ENCODE measurements at places on chromosomes 6 and 20. TPM values are rescaled to one million over a fixed set of nuclear protein-coding genes. Genes with fewer than 3 reads are reported as not detected.
A peak's percentile ranks its signal among the peaks of the same experiment; 100 is the strongest.

Gene PLEKHG1
- 4.4 TPM for total RNA-seq

Gene NHSL1
- 14.1 TPM for total RNA-seq

Gene RGS19
- 89.2 TPM for total RNA-seq

Gene WFDC12
- total RNA-seq = not detected

Gene MYB
- 14.5 TPM for total RNA-seq

Gene MUCL3
- 0.08 TPM for total RNA-seq

Gene ENPP4
- total RNA-seq = 2.0 TPM

- DNase-seq = no peak
These were observed 232.8 kb downstream of the RNGTT start for GRCh38 chr6:88730611-88731011.

DNA sequence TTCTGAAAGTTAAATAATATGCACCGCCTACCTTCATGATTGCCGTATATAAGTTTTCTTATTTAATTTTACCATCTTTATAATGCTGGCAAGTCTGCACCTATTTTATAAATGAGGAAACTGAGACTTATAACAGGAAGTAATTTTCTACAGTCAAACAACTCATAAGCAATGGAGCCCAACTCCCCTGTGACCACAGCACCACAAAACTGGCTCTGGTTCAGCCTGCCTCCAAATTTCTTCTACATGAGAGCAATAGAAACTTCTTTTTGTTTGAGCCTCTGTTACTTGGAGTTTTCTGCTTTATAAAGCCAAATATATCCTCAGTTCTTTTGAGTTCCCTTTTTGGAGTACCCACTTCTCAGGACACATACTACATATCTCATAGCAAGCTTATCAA lies 131.1 kb upstream of the HSF2 start:
- no peak for DNase-seq

- DNase-seq = no peak
These were observed 59.2 kb downstream of the ZDHHC14 start for GRCh38 chr6:157440171-157440570.

- DNase-seq = no peak
These were observed 29.0 kb downstream of the CTCFL start for GRCh38 chr20:57495978-57496377.

- DNase-seq = no peak
These were observed 43.9 kb downstream of the SCML4 start for GRCh38 chr6:107780226-107780625.

DNA sequence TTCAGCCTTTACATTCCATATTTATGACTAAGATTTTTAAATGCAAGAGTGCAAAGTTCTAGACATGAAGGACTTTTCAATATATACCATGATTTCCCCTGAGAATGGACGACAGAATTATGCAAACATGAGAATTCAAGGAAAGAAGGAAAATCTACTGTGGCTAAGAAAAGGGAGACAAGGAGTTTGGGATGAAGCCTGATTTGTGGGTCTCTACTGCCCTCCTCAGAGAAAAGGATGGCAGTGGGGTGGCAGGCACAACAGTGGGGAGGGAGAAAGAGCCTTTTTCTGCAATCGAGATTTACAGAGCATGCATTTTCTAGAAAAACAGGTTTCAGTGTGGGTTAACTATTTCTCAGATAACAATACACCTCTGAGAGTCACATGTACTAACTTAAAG lies 466.9 kb upstream of the NRSN1 start:
- peak; percentile 12 for DNase-seq

GRCh38 chr20:42979720-42980119 lies 210.0 kb downstream of the PTPRT start:
- DNase-seq = no peak

- no peak for DNase-seq
These were observed 90.1 kb downstream of the KLHL32 start for GRCh38 chr6:97014595-97014994.

- DNase-seq = no peak
These were observed 28.5 kb upstream of the SCUBE3 start for GRCh38 chr6:35185302-35185681.

DNA sequence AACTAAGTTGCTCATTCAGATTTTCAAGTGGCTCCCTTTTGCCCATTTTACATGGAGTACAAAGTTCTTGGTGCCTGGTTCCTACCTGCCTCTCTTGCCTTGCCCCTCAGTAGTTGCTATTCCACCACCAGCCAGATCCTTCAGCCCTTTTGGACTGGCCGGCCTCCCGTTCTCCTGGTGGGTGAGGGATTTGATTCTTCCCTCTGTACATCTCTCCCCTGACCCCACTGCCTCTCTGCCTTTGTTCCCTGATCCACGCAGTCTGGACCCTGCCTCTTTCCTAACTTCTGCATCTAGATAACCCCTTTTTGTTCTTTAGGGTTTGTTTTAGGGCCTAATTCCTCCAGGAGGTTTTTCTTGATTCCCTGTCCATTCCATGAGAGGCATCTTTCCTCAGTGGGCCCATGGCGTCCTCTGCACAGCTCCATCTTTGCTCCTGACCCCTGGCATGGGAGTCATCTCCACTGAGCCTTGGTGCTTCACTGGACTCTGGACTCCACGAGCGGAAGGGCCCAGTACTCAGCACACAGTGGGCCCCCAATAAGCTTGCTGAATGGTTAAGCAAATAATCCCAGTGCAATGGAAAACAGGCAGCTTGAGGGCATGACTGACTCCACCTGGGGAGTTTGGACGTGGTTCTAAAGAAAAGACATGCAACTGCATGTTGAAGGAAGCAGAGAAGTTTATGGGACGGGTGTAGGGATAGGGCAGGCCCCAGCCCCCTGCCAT lies 309.3 kb upstream of the SUPT3H start:
- no peak for DNase-seq

GRCh38 chr20:33788351-33789049 lies 22.6 kb upstream of the CHMP4B start:
- peak; percentile 59 for DNase-seq

GRCh38 chr6:149054559-149055194 lies 262.8 kb upstream of the TAB2 start:
- DNase-seq = no peak

DNA sequence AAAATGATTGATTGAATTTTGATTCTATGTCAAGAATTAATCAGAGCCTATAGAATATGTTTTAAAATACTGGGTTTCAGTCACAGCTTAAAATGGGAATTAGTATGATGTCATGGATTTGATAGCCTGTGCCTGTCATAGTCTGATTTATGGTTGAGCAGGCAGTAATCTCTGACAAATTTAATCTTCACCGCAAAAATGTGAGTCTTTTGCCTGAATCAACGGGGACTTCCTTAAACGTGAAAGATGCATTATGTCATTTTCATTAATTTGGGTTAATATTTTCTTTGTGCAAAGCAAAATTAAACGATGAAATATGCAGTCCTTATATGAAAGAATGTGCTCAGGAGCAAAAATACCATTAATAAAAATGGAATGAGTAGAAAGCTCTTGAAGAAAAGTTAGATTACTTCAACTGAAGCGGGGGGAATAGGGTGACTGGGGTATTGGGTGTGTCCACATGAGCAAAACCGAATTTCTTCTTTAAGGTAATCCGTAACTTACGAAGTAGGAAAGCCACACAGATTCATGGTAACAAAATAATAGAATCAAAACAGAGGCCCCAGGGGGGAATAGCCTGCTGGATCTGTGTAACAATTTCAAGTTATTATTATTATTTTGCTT lies 339.6 kb upstream of the NOX3 start:
- no peak for DNase-seq

- DNase-seq = no peak
These were observed 930 bp downstream of the THBD start for GRCh38 chr20:23048283-23049200.

DNA sequence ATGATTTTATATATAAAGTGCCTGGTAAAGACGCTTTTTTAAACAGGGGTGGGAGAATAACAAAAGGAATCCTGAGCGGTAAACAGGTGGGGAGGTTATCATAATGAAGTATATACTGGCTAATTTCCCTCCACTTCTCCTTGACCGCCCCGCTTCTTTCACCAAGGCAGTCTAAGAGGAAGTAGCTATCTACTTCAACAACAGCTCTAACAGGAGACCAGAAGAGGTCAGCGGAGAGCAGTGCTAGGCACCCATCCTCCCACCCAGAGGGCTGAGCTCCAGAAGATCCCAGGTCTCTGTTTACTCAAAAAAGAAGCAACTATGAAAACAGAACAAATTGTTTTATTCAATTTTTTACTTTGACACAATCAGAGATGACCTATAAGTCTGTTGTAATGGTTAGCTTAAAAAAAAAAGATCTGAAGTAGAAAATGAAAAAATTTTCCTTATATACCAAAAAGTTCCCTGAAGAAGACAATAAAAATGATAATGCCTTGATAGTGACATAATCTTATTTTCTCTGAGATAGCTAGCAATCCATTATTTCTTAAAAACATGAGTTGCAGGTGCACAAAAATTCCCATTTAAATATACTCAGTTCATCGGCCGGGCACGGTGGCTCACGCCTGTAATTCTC lies 141.1 kb downstream of the PDSS2 start:
- peak; percentile 57 for DNase-seq

DNA sequence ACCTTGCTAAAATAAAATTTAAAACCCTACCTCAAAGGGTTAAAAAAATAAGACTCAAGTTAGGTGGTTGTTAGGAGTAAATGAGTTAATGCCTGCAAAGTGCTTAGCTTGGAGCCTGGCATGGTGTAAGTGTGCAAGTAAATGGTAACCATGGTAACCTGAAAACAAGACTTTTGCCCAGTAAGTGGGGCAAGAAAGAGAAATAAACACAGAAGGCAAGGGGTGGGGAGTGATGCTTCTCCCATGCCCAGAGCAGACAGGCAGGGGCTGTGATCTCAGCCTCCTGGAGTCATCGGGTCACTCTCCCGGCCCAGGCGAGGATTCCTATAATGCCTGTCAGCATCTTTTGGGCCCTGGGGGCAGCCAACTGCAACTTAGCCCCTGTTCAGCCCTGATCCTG lies 59.2 kb upstream of the SLC32A1 start:
- no peak for DNase-seq

GRCh38 chr6:126614642-126615504 lies 275.0 kb downstream of the CENPW start:
- DNase-seq = peak; percentile 34

DNA sequence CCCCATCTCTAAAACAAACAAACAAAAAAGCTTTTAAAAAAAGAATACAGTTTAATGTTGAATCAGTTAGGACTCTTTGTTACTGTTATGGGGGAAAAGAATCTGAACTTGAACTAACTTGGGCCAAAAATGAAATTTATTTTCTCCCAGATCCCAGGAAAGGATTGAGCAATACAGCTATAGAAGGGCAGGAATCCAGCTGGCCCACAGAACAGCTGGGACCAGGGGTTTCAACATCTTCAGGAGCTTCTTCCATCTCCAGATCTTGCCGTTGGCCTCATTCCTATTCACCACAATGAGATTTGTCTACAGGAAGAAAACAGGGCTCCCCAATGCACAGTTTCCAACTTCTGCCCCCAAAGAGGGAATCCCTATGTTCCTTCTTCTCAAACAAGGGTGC lies 43.2 kb upstream of the AKAP12 start:
- DNase-seq = no peak

DNA sequence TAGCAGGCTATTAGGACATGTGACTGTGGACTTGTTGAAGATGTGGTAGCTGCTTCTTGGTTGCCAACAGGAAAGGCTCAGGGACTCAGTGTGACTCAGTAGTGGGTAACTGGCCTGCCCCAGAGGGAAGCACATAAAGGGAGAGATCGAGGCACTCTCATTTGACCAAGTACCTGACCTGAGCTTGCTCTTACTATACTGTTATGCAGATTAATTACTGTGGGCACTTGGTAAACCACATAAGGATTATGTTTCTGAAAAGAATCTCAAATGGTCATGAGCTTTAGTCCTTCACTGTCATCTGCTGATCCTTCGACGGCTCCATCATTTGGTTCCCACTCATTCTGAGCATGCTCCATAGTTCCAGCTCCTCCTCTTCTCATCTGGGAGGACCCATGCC lies 48.2 kb upstream of the RPL7L1 start:
- no peak for DNase-seq

DNA sequence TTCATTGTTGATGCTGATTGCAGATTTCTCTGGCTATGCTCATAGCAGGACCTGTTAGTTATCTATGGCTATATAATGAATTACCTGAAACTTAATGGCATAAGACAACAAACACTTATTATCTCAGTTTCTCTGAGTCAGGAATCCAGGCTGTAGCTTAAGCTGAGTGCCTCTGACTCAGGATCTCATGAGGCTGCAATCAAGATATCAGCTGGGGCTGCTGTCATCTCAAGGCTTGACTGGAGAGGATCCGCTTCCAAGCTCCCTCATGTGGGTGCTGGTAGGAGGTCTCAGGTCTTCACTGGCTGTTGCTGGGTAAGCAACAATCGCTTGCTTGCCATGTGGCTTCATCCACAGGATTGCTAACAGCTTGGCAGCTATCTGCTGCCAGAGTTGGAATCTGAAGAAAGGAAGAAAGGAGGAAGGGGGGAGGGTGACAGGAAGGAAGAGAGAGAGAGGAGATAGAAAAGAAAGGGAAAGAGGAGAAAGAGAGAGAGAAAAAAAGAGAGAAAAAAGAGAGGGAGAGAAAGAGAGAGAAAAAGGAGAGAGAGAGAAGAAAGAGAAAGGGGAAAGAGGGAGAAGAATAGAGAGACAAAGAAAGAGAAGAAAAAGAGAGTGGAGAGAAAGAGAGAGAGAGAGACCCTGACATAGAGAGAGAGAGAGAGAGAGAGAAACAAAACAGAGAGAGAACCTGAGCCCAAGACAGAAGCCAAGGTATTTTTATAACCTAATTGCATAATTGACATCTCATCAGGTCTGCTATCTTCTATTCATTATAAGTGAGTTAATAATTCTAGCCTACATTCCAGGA lies 579.0 kb upstream of the BTBD3 start:
- DNase-seq = no peak

DNA sequence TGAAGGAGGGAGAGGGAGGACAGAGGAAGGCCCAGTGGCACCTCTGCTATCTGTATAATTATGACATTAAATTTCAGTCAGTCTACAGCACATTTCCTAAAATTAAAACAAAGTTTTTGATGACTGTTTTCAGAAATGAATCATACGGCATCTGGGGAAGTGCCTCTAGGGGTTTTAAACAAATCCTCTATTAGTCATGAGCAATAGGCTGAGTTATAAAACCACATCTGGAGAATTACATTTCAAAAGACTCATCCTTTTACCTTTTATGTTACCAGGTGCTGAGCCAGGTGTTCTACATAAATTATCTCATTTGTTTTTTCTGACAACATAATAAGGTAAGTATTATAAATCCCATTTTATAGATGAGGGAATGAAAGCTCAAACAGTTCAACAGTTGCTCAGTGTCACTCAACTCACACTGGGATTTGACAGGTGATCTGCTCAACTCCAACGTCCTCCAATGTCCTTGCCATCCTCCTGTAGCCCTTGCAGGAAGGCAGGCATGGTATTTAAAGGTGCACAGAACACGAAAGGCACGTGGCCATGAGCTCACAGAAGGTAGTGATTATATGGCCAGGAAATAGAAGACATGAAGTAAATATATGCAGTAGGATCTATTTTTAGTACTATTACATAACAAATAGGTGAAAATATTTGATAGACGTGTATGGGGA lies 184.2 kb upstream of the MAN1A1 start:
- no peak for DNase-seq

GRCh38 chr20:38969708-38970107 lies 7.6 kb downstream of the DHX35 start:
- DNase-seq = no peak
